ENCODE measurements at places on chromosomes 6 and 20.

DNA sequence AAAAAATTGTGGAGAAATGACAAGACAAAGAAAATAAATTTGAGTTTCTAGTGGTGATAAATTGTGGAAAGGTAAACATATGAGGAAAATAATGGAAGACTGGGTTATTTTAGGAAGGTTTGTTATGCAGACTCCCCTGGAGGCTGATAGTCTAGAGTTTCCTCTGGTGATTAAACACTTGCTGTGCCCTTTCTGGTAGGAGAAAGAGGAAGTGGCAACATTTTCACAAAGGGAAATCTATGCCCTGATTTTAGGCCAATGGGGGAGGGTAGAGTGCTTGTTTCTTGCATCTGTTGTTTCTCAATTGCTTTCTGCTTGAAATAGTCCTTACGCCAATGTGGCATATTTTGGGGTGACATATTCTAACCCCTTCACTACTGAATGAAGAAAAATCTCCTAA, 129.1 kb upstream of the DOK5 start:
- DNase-seq: no peak

DNA sequence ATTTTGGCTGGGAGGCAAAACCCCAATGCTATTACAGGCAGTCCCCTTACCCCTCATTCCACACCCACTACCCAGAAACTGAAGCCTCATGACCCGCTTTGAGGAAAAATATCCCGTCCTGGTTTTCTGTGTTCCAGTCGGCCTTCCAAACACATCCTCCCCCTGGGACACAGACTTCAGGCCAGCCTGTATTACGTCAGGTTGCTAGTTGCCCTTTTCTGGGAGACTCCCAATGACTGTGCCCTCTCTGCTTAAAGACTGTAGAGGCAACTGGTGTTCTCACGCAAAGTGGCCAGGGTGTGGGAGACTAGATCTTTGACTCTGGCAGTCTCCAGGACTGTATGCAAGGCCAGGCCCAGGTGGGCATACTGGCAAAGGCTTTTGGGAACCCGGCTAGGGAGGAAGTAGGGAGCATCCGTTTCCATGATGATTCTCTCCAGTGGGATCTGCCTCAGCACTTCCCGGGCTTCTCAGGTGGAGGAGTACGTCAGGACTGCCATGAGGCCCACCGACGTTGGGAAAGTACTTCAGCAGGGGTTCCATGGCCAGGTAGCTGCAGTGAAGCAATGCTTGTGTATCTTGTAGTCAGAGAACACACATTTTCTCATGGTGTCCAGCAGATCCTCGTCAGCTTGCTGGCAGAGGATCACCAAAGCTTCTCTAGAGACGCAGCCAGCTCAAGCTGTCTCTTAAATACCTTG, 34.9 kb downstream of the DYNLT1 start:
- no peak for DNase-seq

GRCh38 chr20:50278684-50279531, 88.3 kb downstream of the CEBPB start:
- DNase-seq: no peak

DNA sequence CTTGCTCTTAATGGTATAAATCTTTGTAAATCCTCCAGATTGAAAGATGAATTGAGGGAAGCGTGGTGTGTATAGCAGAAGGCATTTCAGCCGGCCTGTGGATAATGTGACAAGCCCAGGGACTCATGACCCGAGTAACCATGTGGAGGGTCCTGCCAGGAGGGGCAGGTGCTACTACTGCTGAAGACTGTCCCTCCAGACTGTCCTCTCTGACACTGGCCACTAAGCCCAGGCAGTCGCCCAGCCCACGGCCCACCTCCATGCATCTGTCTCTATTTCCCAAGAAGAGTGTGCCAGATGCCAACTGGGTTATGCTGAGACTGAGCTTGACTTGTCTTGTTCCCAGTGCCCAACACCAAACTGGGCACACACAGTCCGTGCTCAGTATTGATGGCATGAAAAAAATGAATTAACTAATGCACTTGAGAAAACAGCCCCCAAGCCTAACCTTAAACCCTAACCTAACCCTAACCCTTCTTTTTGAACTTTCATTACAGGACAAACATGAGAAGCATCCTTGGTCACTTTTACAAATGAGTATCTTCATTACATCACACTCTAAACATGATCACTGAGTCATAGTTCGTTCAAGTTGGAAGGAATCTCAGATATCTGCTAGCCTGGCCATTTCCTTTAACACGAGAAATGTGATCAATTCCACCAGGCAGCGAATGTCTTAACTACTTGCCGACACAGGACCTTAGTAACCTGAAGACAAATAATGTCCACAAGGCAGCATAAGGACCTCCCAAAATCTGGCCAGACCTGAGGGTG, 182.2 kb upstream of the RREB1 start:
- DNase-seq: no peak

- DNase-seq: no peak
Observed at GRCh38 chr20:49167811-49168507, 20.2 kb downstream of the STAU1 start.

DNA sequence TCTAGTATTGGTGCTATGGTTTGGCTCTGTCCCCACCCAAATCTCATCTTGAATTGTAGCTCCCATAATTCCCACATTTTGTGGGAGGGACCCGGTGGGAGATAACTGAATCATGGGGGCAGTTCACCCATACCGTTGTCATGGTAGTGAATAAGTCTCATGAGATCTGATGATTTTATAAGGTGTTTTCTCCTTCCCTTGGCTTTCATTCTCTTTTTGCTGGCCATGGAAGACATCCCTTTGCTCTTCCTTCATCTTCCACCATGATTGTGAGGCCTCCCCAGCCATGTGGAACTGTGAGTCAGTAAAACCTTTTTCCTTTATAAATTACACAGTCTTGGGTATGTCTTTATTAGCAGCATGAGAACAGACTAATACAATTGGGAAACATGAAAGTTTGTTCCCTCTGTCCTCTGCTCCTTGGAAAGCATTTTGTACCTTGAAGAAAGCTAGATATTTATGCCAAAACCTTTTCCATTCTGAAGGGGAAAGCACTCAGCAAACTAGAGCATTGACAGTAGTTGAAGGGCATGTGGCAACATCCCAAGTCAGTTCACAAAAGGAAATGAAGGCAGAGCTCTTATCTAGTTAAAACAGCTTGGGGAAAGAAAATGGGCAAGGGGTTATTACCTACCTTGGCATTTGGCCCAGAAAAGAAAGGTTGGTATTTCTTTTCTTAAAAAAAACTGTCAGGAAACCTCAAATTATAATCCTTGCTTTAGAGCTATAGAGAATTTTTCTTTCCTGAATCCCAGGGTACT, 10.7 kb upstream of the TNFAIP3 start:
- no peak for DNase-seq

DNA sequence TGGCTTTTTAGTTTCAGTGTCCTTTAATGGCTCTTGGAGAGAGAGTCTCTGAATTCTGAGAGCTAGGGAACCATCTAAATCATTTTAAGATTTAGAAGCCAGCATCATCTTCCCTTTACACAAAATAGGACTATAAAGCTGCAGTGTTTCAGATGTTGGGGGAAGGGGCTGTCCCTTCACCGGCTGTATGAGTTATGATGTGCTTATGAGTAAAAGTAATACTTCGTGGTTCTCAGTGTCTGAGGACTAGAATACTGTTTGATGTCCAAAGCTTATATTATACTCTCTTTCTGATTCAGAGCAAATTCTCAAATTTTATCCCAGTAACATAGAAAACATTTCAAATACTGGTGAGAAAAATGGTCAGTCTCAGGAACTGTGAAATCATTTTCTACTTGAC, 63.5 kb upstream of the FAM8A1 start:
- no peak for DNase-seq

- no peak for DNase-seq
Observed at GRCh38 chr20:59120919-59121318, 42.7 kb upstream of the ZNF831 start.

DNA sequence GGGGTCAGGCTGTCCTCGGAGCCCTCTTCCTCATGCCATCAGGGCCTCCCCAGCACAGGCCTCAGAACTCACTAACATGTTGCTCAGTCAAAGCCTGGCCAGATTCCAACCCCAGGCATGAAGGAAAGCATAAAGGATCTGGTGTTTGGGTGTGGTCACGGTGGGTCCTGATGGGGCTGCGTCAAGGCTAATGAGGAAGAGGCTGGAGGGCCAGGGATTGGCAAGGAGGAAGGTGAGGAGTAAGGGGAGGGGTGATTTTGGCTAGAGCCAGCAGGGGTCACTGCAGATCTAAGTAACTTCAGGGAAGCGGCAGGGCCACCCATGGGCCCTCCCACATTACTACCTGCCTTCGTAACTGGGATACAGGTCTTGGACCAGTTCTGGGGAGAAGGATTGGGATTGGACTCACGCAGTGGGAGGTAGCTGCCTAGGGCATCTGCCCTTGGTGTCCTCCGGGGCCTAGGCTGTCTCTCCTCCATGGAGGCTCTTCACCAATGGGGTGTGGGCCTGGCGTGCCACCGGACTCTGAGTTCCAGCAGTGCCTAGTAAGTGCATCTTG, 36.2 kb upstream of the MRPS18A start:
- DNase-seq: peak; percentile 57

- DNase-seq: no peak
Observed at GRCh38 chr6:44920952-44921491, 407.1 kb upstream of the RUNX2 start.

- no peak for DNase-seq
Observed at GRCh38 chr20:2984028-2984501, 59.4 kb upstream of the GNRH2 start.

DNA sequence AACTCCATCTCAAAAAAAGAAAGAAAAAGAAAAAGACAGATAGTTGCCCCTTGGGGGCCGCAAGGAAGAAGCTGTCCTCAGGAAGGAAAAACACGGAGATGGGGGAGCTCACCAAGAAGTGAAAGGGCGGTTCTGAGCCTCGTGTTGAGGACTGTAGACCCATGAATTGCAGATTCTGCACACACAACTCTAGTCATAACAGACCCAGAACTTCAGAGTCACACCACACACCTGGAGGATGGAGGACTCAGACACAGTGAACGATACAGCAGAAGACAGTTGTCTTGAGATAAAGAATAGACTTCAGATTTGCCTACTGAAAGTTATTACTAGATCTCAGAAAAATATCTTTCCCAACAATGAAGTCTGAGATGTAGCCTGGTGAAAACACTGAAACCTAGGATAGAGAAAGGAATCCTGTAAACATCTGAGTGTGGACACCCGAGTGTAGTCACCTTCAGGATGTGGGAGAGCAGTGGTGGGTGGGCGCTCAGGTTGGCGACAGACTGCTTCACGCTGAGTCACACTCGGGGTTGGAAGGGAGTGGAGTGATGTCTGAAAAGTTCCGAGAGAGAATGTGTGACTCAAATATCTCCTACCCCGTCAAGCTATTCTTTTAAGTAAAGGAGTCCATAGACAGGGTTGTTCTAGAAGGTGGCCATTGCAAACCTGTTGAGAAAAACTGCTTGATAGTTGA, 88.1 kb downstream of the MAP3K4 start:
- peak; percentile 17 for DNase-seq

DNA sequence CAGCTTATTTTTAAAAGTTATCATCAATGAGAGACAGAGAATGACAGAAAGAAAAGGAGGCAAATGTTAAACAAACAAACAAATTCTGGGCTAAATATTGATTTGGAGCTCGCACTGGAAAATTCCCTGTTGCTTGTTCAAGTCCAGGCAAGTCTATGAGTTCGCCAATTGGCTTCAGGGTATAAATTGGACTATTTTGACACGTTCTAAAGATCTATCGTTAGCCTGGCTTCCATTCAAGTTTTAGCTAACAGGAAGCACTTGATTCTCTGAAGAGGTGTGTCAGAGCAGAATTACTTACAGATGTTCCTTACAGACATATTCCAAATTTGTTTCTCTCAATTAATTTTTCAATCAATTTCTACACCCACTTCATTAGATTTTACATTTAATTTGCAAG, 15.8 kb upstream of the RFPL4B start:
- DNase-seq: no peak

GRCh38 chr20:58647162-58647795, 3.8 kb upstream of the STX16 start:
- no peak for DNase-seq

- DNase-seq: no peak
Observed at GRCh38 chr6:16562498-16562897, 198.8 kb downstream of the ATXN1 start.

DNA sequence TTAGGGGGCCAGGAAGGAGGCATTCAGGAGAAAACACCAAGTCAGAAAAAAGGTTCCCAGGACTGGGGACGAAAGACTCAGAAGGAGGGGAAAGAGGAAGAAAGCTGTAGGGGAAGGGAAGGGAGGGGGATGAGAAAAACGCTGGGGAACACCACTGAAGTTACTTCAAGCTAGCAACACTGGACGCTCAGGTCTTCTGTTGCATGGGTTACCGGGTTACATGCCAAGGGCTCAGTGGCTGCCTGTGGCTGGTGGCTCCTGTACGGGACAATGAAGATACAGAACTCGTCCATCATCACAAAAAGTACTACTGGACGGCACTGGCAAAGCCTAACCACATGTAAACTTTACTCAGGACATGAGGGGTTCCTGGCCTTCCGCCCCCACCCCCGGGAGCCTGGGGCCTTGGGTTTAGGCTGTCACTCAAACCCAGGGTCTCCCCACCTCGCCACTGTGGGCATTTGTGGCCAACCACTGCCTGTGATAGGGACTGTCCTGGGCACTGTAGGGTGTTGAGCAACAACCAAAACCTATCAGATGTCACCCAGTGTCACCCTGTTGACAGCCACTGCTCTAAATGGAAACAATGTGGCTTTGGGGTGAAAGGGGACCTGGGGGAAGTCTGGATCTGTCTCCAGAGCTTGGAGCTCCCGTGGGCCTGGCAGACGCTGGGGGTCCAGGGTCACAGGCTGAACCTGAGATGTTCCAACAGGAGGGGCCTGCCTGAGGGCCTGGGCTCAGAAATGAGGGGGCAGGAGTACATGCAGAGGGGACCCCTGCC, 40.3 kb upstream of the CD93 start:
- DNase-seq: no peak

DNA sequence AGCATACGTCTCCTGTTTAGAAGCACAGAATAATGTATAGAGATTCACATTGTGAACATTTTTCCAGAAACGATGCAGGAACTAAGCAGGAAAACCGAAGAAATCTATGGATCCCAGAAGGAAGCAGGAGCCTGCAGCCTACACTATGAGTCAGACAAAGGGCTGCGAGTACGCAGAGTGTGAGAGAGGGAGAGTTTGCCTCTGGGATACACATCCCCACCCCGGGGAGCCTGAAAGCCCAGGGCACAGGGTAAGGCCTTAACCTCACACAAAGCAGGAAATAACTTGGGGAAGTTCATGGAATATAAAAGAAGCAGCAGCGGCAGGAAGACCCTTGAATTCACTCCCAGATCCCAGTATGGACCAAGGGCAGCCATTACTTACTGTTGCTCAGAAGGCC, 842.1 kb upstream of the MANEA start:
- no peak for DNase-seq

DNA sequence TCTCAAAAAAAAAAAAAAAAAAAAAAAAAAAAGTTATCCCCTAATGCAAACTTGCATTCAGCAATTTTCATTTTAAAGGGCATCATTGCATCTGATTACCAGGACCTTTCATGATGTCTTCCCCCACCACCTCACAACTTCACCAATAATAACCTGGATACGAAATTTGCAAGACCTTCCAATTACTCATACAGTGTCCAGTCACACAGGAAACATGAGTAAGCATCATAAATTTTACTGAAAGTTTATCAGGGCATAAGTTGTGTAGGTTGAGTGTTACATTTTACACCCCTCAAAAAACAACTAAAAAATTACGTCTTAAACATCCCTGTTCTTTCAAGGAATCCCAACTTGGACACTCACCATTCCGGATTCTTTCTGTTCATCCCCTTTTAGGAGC, 79.1 kb upstream of the ANKEF1 start:
- no peak for DNase-seq
